Lung microvascular endothelial cell (primary cell): ENCODE measurements at places on chromosomes 1 and 21.

- DNase-seq = no peak
Measured at GRCh38 chr1:156162430-156163037, 9.1 kb downstream of the SEMA4A start.

GRCh38 chr1:176515310-176515709, 52.3 kb downstream of the PAPPA2 start:
- DNase-seq = peak; percentile 72

GRCh38 chr1:6170742-6171201, 9.3 kb downstream of the CHD5 start:
- DNase-seq = no peak

DNA sequence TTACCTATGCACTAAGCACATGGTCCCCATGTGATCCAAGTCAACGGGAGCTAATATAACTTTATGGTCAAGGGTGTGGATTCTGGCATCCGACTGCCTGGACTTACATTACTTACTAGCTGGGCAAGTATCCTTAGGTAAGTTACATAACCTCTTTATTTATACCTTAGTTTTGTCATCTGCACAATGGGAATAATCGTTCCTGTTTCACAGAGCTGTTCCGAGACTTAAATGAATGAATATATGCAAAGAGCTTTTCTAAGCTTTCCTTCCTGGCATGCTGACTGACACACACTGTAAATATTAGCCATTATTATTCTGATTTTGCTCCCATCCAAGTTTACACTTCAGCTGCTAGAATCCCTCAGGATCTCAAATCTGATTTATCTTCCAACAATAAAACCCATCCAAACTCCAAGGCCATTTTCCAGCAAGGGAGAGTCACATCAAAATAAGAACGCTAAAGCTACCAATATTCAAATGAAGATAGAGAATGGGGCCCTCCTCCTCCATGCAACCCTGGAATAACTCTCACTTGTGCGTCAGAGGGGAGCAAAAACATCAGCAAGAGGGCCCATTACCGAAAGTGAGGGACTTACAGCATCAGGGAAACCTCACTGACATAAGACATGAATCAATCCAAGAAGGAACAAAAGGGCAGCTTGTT, 115.6 kb upstream of the KAZN start:
- no peak for DNase-seq

GRCh38 chr21:34589511-34590282, 25.2 kb downstream of the RCAN1 start:
- DNase-seq = no peak

DNA sequence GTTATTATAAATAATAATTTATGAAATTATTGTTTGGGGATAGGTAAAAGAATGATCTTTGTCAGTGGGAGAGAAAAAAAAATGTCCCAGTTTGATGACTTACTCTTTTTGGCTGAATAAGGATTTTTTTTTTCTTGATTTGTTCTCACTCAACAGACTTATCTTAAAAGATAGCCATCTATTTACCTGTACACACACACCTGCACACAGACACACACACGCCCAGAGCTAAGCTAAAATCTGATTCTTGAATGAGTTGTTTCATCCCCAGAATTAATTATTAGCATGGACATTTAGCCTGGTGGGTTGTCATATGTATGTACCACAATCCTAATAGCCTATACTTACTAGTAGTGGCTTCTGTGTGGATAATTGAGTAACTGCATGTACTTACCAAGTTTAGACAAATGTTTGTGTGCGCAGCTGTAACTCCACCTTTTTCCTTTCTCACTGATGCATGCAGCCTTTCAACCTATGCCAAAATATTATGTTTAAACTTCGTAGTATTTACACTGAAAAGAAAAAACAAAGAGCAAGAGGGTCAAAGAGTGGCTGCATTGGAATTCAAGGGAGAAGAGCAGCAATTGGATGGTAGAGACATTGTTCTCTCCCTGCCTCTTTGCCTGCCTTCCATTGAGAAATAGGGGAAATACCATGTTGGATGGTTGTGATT, 174.3 kb downstream of the ADGRL2 start:
- DNase-seq = no peak

GRCh38 chr1:11523746-11524464, 45.0 kb downstream of the DISP3 start:
- no peak for DNase-seq
